Adrenal gland (tissue), 19 donors: ENCODE measurements at places on chromosomes 1 and 21. TPM values are rescaled to one million over a fixed set of nuclear protein-coding genes. Genes with fewer than 3 reads are reported as not detected.

The ARHGAP29 gene
- 11.5 TPM for total RNA-seq

The MIXL1 gene
- total RNA-seq, result not detected

DNA sequence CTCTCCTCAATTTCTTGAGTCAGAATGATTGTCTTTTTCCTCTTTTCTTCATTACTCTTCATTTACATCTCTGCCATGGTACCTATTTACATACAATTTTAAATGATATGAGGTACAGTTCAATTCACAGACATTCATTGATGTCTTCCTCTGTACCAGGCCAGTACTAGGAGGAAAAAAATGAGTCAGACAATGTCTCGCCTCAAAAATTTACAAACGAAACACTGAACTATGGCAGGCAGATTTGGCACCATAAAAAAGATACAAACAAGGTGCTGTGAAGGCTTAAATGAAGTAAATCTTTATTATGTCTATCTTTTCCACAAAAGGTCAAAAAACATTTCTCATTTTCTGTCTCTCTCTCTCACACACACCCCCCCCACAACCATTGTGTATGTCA is 71.0 kb downstream of the RGS13 start:
- no peaks in the 10 kb centered on the region for H3K27me3 ChIP-seq
- H3K4me3 ChIP-seq, result no peak overlapping the region
- H3K27ac ChIP-seq, result no peak overlapping the region

DNA sequence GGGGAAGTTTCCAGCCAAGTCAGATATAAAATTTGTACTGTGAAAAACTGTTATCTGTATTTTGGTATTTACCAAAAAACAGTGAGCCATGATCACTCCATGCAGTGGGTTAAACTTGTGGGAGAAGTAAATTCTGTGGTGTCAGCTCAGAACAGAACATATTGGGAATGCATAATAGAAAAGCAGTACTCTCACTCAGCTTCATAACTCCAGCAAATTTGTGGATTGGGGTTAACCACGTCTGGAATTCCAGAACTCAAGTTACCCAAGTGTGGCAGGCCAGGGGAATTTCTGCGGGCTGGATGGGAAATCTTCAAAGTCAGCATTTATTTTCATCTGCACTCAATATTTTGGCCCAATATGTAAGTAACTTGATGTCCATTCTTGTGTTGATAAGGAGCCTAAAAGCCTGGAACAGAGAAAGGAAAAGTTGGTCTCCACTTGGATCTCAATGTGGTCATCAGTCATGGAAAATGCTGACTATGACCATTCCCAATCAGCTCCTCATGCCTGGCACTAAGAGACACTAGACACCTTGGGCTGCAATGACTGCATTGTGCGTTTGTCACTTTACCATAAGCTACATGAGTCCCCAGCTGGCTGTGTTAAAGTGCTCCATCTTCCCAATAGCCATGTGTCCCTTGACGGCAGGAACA is 39.1 kb upstream of the ENAH start:
- no peak overlapping the region for H3K27ac ChIP-seq
- H3K4me3 ChIP-seq, result no peak overlapping the region
- H3K4me1 ChIP-seq, result peaks cover 8% of the 10 kb centered on the region
- H3K27me3 ChIP-seq, result no peaks in the 10 kb centered on the region
- DNase-seq, result no peak

GRCh38 chr21:27703791-27704190 is 736.9 kb upstream of the ADAMTS5 start:
- no peak overlapping the region for H3K27ac ChIP-seq
- no peaks in the 10 kb centered on the region for H3K36me3 ChIP-seq
- no peaks in the 10 kb centered on the region for H3K27me3 ChIP-seq
- H3K4me1 ChIP-seq, result no peaks in the 10 kb centered on the region
- H3K4me3 ChIP-seq, result no peak overlapping the region
- no peak for DNase-seq

GRCh38 chr1:26010825-26011224 is 10.8 kb upstream of the EXTL1 start:
- no peak for DNase-seq
- H3K4me3 ChIP-seq, result no peak overlapping the region
- peaks cover 18% of the 10 kb centered on the region for H3K4me1 ChIP-seq
- H3K27ac ChIP-seq, result no peak overlapping the region

The SMYD2 gene
- total RNA-seq, result 22.2 TPM

DNA sequence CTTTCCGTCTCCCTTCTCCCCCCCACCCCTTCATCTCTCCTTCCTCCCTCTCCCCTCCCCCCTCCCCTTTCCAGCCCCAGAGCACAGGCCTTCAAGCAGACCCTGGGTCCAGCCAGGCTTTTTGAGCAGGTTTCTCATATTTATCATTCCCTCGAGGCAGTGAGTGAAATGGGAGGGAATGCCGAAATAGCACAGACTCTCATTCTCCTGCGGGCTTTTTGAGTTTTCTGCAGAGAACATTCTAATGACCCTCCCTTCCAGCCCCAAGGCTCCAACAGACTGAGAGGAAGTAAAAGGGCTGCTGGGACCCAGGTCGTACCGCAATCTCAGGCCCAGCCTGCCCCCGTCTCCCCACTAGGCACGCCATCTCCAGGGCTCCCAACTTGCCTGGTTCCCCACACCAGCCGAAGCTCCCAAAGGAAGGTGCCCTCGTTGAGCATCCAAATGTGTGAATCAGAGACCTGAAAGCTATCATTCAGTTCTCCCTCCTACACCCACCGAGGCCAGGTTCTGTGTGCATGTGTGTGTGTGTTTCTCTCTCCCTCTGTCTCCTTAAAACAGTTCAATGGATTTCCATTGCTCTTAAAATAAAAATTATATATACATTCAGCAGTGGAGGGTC is 22.3 kb downstream of the ACTA1 start:
- no peak for DNase-seq
- H3K4me1 ChIP-seq, result peaks cover 22% of the 10 kb centered on the region
- H3K4me3 ChIP-seq, result no peak overlapping the region

DNA sequence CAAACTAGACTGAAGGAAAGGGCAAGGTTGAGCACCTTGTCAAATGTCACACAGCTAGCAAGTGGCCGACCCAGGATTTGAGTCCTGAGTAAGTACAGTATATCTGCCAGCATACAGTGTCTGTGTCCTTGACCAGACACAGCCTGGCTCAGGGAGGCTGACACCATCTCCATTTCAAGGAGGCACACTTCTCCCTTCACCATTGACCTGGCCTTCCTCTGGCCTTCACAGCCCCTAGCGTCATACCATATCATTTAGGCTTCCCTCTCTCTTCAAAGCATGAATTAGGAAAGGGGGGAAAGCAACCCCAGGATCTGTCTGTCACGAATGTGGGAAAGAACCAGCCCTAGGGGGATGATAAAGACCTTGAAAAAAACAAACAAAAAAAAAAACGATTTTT is 155.6 kb downstream of the PLPP3 start:
- no peaks in the 10 kb centered on the region for H3K36me3 ChIP-seq
- no peak overlapping the region for H3K27ac ChIP-seq
- peaks cover 13% of the 10 kb centered on the region for H3K4me1 ChIP-seq
- no peaks in the 10 kb centered on the region for H3K27me3 ChIP-seq
- DNase-seq, result no peak
- H3K4me3 ChIP-seq, result no peak overlapping the region

DNA sequence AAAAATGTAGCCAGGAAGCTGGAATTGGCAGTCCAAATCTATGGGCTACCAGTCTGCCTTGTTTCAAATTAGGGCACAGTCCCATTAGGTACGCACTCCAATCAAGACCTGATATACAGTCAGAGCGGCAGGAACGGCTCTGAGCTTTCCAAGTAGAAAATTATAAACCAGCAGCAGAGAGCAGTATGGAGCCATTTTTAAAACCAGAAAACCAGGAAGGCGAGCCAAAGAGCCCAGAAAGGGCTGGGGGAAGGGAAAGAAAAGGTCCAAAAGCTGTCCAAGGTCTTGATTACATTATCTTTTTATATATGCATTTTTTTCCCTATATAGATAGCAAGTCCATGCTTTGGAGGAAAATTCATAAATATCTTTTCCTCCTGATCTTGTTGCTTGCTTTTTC is 719.0 kb downstream of the RWDD3 start:
- H3K27ac ChIP-seq, result no peak overlapping the region
- H3K36me3 ChIP-seq, result no peaks in the 10 kb centered on the region
- no peak for DNase-seq
- H3K4me3 ChIP-seq, result no peak overlapping the region
- no peaks in the 10 kb centered on the region for H3K4me1 ChIP-seq
